Heart left ventricle (tissue), 16 donors: ENCODE measurements at places on chromosomes 2 and 18. TPM values are rescaled to one million over a fixed set of nuclear protein-coding genes. Genes with fewer than 3 reads are reported as not detected.

Gene GALR1
- not detected for total RNA-seq

Gene BMP10
- not detected for total RNA-seq

Gene ABCB11
- 0.08 TPM for total RNA-seq

Gene TCF23
- not detected for total RNA-seq

Gene TUBB8B
- total RNA-seq, result not detected

Gene GMCL1
- total RNA-seq, result 5.0 TPM

Gene ALKAL2
- total RNA-seq, result 9.0 TPM

Gene MC4R
- not detected for total RNA-seq

Gene SLC8A1
- 713 TPM for total RNA-seq

Gene AFF3
- total RNA-seq, result 15.5 TPM

Gene CXCR1
- 0.23 TPM for total RNA-seq

Gene GREB1
- 3.1 TPM for total RNA-seq

Gene STPG4
- not detected for total RNA-seq

Gene IL36RN
- not detected for total RNA-seq

Gene CMPK2
- total RNA-seq, result 6.5 TPM

Gene IGFBP2
- total RNA-seq, result 326 TPM

Gene LYPD1
- total RNA-seq, result 0.69 TPM

Gene TUBA4B
- total RNA-seq, result not detected

Gene SERPINB8
- total RNA-seq, result 10.3 TPM

Gene CREG2
- not detected for total RNA-seq

Gene TSPYL6
- total RNA-seq, result 0.12 TPM

Gene IGFBP5
- 205 TPM for total RNA-seq

Gene STARD6
- total RNA-seq, result not detected

Gene TLX2
- total RNA-seq, result not detected

Gene TPO
- 10.4 TPM for total RNA-seq

Gene AGXT
- not detected for total RNA-seq

Gene IL1RN
- total RNA-seq, result 0.30 TPM

Gene DLX2
- total RNA-seq, result not detected

Gene ANKRD30B
- total RNA-seq, result 0.06 TPM

Gene TDRD15
- not detected for total RNA-seq

Gene FNDC4
- 3.8 TPM for total RNA-seq

Gene SERPINB4
- total RNA-seq, result not detected

Gene MEP1B
- total RNA-seq, result not detected

Gene SCYGR4
- not detected for total RNA-seq

Gene UPP2
- not detected for total RNA-seq

Gene SP5
- not detected for total RNA-seq

Gene CRYBA2
- not detected for total RNA-seq

Gene ELOA2
- not detected for total RNA-seq

Gene MROH2A
- not detected for total RNA-seq

Gene TUBA3E
- 117 TPM for total RNA-seq

Gene MERTK
- 3.4 TPM for total RNA-seq

Gene SCN1A
- total RNA-seq, result 1.3 TPM

Gene TPRKB
- total RNA-seq, result 22.7 TPM

Gene KCNK3
- total RNA-seq, result 12.2 TPM

Gene GNLY
- 47.1 TPM for total RNA-seq

Gene NOSTRIN
- total RNA-seq, result 10.1 TPM

Gene RUFY4
- total RNA-seq, result not detected

Gene FAP
- 0.99 TPM for total RNA-seq

Gene DHRS9
- 24.8 TPM for total RNA-seq

Gene CLEC4F
- total RNA-seq, result 0.22 TPM

Gene INPP5D
- total RNA-seq, result 4.4 TPM

Gene NAT8
- total RNA-seq, result not detected

Gene ARHGAP15
- total RNA-seq, result 4.1 TPM

Gene POTEI
- not detected for total RNA-seq
